CD4-positive, alpha-beta T cell treated with Interleukin-6 for 4 hours (primary cell): ENCODE measurements at places on chromosomes 13 and 19.
A peak's percentile ranks its signal among the peaks of the same experiment; 100 is the strongest.

- DNase-seq, result no peak
Observed at GRCh38 chr13:44908712-44909111, 80.6 kb downstream of the NUFIP1 start.

DNA sequence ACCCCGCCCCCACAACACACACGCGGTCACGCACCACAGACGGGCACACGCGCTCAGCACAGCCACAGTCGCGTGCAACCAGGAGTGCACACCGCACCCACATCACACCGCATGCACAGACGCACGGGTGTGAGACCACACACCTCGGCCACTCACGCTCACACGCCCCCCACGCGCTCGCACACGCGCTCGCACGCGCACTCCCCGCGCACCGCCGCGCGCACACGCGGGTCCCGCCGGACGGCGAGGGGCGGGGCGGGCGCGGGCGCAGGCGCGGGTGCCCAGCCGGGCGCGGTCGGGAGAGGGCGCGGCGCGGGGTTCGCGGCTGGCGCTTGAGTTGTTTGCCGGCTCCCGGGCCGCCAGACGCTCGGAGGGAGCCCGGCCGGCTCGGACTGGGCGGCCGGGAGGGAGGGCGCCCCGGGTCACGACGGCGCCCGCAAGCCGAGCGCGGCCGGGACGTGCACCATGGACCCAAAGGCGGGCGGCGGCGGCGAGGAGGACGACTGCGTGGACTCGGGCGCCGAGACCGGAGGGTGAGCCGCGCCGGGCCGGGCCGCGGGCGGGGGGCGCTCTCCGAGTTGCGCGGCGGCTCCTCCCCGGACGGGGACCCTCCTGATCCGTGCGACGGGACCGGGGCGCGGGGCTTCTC is at the start of gene FAM124A:
FAM124A (plus strand) TSS at position 362 of the 649 bp plus-strand sequence; CDS start at position 466, 104 bp downstream.
- DNase-seq, result peak; percentile 32

DNA sequence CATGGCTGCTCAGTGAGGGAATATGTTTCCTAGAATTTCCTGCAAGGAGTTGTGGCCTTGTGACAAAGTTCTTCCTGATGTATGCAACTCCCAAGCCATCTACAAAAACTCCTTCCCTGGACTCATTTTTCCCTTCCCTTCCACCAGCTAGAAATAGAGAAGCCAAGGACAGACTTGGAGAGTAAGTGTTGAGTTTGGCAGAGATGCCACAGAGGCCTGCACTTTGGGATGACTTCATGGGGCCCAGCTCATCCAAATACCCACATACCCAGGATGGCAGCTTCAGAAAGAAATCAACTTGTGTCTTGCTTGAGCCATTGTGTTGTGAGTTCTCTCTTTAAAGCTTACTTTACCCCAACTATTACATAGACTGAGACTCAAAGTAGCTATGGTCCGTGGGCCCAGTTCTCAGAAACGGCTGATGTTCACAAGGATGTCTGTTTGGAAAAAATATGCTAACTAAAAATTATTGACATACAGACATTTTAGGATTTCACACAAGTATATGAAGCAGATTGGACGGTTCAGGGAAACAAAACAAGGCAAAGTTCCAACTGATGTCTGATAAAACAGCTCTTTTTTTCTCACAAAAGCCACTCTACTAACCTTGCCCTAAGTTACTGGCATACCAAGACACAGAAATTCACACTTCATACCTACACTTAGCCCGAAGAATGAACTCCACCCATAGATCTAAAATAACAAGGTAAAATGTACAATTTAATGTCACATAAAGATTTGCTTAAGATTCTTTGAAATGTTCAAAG is 107.9 kb downstream of the NALCN start:
- DNase-seq, result no peak

- no peak for DNase-seq
Observed at GRCh38 chr19:21934593-21934992, 76.2 kb downstream of the ZNF208 start.

DNA sequence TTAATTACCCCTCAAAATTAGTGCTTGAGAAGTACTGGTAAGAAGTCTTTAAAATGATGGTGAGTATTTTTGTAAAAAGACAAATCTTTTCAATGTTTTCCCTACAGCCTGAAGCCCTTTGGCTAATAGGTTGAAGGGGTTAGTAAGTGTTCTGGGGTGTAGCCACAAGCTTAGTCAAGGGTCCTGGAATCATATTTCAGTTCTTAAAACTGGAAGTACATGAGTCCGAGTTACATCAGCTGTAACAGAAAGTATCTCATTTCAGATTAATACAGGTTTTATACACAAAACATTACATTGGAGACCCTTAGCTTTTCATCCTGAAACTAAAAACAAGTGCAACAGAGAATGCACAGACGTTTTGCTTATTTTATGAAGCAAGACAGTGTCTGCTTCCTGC is 52.7 kb upstream of the TEX29 start:
- no peak for DNase-seq

DNA sequence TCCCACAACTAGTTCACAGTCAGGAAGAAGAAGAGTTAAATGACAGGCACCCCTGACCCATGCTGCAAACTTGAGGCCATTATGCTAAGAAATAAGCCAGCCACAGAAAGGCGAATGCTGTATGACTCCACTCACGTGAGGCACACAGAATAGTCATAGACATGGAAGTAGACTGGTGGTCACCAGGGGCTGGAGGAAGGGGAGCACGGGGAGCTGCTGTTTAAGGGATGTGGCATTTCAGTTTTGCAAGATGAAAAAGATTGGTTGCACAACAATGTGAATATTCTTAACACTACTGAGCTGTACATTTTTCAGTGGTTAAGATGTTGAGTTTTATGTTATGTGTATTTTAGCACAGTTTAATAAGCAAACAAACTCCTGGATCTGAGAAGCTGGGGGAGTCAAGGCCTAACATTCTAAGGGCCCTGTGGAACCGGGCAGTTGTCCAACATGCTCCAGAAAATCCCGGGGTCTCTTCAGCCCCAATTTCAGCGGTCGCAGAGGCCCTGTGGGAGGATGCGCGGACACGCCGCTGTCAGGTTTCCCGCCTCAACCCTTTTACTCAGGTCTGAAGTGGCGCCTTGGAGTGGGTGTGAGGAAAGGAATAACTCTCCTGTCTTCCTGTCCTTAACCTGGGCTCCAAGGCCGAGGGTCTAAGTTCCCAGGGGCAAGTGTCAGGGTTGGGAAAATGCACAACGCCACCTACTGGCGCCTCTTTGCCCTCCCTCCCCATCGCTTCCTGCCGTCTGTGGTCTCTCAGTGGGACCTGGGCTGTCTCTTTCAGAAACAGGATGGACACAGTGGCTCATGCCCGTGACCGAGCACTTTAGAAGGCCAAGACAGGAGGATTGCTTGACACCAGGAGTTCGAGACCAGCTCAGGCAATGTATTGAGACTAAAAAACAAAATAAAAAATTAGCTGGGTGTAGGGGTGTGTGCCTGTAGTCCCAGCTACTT is 4.4 kb upstream of the TMEM272 start:
- DNase-seq, result peak; percentile 46

DNA sequence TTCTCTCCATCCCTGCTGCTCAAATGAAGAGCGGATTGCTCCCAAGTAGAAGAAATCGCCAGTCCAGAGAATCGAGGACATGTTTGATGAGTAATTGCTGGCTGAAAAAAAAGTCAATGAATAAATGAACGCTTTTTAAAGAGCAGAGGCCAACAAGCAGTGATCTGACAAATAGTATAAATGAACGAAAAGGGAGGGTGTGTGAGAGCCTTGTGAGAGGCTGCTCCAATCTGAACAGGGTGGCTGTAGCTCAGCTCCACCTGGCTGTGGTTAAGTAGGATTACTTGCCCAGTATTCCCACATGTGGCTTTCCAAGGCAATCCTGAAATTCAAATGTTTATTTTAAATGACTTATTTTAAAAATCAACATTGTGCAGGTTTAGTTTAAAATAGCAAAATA is 117.1 kb downstream of the TSHZ3 start:
- no peak for DNase-seq

DNA sequence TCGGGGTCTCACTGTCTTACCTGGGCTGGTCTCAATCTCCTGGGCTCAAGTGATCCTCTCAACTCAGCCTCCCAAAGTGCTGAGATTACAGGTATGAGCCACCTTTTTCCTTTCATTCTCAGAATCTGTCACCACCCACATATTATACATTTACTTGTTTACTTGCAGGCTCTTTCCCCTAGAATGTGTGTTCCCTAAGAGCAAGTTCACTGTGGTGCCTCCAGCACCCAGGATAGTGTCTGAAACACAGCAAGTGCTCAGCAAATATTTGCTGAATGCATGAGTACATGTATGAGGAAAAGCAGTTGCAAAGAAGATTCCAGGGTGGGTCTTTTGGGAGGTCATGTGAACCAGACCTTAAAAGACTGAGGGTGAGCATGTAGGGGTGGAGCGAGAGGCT is 96.8 kb downstream of the RGCC start:
- DNase-seq, result no peak

GRCh38 chr19:19145684-19146608 is 7.7 kb upstream of the TMEM161A start:
- peak; percentile 86 for DNase-seq

GRCh38 chr19:4369888-4370260 is 26.5 kb downstream of the MPND start:
- peak; percentile 84 for DNase-seq

DNA sequence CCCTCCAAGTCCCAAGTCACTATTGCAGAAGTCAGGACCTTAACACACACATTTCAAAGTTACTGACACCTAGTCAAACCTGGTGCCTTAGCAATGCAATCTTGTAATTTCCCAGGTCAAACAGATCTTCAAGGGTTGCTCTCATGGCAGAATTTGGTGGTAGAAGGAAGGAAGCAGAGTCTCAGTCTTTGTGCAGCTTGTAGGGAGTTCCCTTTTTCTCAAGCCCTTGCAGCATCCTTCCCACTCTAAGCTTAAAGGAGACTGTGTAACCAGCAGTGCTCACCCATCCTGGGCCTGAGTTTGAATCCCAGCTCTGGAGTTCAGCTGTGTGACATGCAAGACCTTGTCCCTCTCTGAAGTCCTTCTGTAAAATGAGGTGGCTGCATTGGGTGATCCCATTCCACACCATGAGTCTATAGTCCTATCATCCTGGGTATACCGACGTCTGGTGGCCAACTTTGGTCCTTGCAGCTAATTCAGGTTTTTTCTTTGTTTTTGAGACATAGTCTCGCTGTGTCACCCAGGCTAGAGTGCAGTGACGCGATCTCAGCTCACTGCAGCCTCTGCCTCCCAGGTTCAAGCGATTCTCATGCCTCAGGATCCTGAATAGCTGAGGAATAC is 9.8 kb downstream of the SIGLEC10 start:
- peak; percentile 42 for DNase-seq

DNA sequence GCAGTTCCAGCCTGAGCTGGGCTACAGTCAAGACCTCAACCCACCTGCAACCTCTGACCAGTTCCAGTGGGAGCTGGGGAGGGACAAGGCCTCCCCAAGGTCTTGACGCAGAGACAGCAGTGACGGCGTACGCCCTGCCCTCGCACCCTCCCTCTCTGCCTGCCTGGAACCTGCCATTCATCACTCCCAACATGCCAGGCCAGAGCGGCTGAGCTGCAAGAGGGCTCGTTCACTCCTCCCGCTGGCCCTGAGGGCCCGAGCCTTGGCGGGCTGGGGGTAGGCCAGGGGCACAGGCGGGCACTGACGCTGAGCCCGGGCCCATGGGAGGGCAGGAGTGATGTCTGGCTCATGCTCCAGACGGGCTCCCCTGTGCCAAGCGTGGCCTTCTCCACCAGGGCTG is 8.2 kb downstream of the NDUFA11 start:
- DNase-seq, result no peak

DNA sequence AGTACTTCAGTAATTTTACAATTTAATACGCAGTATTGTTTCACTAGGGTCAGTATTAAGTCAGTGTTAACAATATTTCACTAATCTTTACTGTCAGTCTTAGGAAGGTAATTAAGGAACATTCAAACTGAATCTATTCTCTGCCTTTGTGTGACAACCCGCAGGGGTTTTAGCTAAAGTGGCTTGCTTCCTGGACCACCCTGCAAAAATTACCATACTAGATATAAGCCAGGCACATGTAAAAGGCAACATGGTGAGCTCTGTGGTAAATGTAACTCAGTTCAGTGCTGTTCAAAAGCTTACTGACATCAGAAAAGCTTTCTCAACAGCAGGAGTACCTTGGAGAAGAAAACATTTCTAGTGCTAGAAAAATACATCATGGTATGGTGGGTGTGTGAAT is 116.7 kb downstream of the FREM2 start:
- DNase-seq, result no peak

DNA sequence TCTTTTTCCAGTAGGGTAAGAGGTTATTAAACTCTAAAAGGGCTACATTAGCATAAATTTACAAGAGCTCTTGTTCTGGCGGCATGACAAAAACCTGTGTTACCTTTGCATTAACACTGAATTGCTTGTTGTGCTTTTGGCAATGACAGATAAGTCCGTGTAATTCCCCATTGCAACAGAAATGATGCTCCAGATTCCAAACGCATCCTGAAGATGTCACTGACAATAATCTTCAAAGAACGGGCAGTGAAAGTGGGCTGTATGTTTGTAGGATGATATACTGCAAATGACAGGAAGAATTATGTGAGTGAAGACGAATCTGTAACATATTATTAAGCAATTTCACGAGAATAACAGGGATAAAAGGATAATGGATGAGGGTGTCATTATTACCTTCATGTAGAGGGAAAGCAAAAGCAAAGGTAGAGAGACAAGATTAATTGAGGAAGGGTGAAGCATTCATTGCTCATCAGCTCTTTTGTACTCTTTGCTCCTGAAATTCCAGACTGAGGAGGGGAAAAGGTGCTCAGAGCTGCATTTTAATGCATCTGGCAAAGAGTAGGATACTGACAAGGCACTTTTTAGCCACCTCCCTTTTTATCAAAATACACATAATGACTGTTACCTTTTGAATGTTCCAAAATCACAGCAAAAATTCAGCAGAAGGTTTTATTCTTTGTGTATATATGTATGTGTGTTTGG is 38.5 kb upstream of the MAB21L1 start:
- DNase-seq, result no peak

- DNase-seq, result no peak
Observed at GRCh38 chr19:48530066-48530720, 18.6 kb upstream of the LMTK3 start.

DNA sequence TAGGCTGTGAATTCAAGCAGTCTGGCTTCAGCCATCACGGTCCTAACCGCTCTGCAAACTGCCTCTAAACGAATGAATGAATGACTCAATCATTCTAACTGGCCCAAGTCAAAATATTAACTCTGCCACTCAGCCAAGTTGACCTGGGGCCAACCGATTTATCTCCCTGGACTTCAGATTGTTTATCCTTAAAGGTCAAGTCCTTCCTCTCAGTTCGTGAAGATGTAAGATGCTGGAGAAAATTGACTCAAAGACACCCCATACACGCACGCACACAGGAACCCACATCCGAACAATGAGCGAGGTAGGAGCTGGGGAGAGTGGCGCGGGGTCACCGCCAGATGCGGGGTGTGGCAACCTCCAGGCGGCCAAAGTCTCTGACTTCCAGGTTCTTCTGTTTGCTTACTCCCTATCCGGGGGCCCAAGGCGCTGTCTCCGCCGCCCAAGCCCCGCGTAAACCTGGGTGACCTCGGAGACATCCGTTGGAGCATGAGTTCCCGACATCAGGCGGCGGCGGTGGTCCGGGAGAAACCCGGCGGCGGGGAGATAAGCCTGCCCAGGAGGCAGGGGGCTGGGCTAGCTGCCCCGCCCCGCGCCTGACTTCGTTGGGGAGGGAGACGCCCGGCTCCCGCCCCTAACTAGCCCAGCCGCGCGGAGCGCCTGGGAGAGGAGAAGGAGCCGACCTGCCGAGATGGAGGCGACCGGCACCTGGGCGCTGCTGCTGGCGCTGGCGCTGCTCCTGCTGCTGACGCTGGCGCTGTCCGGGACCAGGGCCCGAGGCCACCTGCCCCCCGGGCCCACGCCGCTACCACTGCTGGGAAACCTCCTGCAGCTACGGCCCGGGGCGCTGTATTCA is at the start of gene CYP2S1:
CYP2S1 (plus strand) TSS at position 646 of the 856 bp plus-strand sequence; CDS start at position 692, 46 bp downstream.
- peak; percentile 19 for DNase-seq

- peak; percentile 40 for DNase-seq
Observed at GRCh38 chr19:1884291-1884718, 991 bp downstream of the ABHD17A start.
